Tibial artery (tissue), 4 donors: ENCODE measurements at places on chromosomes 6 and 20.

DNA sequence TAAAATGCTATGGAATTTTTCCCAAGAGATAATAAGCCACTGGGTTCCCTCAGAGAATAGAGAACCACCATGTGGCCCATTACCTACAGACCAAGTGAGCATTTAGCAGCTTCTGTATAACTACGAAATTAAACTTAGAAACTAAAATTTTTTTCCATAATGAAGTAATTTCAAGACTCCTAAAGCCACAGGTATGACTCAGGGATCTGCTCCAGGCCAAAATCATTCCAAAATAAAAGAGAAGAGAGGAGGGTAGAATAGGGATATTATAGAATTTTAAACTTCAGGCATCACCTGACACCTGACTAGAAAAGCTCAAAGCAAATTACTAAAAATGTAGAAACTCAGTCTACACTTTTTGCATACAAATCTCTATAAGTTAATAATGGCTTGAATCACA, 108.9 kb upstream of the DST start:
- no peak for DNase-seq

GRCh38 chr6:22081709-22082108, 215.1 kb downstream of the PRL start:
- no peak for DNase-seq

- DNase-seq, result no peak
Measured at GRCh38 chr6:163263196-163263595, 151.3 kb upstream of the QKI start.

- no peak for DNase-seq
Measured at GRCh38 chr20:46799781-46800408, 90.4 kb downstream of the SLC2A10 start.

DNA sequence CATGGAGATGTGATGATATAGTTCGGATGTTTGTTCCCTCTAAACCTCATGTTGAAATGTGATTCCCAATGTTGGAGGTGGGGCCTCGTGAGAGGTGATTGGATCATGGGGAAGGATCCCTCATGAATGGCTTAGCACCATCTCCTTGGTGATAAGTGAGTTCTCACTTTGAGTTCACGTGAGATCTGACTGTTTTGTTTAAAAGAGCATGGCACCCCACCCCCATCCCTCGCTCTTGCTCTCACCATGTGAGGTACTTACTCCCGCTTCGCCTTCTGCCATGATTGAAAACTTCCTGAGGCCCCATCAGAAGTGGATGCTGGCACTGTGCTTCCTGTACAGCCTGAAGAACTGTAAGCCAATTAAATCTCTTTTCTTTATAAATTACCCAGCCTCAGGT, 10.9 kb downstream of the SLC32A1 start:
- no peak for DNase-seq

GRCh38 chr6:17389274-17389847, 4.0 kb upstream of the CAP2 start:
- DNase-seq, result no peak

- no peak for DNase-seq
Measured at GRCh38 chr6:32940656-32941213, at the start of gene HLA-DMB. TSS of gene HLA-DMB (minus strand) at chr6:32941028. CDS start at chr6:32940807, 221 bp downstream.
